Esophagus squamous epithelium (tissue), 5 donors: ENCODE measurements at places on chromosomes 1 and 21.

DNA sequence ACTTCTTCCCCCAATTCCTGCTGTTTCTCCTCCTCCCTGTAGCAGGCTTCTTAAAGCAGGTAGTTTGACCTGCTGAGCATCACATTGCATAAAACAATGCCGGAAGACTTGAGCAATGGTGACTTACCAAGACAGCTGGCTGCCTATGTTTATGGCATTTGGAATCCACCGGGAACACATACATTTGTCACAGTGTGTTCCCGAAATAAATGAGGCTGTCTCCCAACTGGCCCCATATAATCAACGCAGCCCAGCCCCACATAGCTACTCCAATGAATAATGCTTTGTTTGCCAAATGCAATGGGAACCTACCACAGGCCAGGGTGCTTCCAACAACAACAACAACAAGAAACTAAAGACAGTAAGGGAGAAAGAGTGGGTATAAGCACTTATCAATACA is 186.1 kb upstream of the MAP1LC3C start:
- no peak overlapping the region for H3K27ac ChIP-seq
- H3K4me3 ChIP-seq = no peak overlapping the region
- H3K36me3 ChIP-seq = no peaks in the 10 kb centered on the region

GRCh38 chr21:42155045-42155855 is 63.7 kb upstream of the ABCG1 start:
- no peak for DNase-seq
- H3K27me3 ChIP-seq = no peaks in the 10 kb centered on the region
- no peak overlapping the region for H3K4me3 ChIP-seq
- no peaks in the 10 kb centered on the region for H3K36me3 ChIP-seq
- no peaks in the 10 kb centered on the region for H3K4me1 ChIP-seq

GRCh38 chr1:21255284-21255942 is 34.9 kb downstream of the ECE1 start:
- peaks cover 15% of the 10 kb centered on the region for H3K36me3 ChIP-seq
- no peak overlapping the region for H3K27ac ChIP-seq
- H3K27me3 ChIP-seq = no peaks in the 10 kb centered on the region
- no peak overlapping the region for H3K4me3 ChIP-seq
- peak; percentile 35 for DNase-seq

DNA sequence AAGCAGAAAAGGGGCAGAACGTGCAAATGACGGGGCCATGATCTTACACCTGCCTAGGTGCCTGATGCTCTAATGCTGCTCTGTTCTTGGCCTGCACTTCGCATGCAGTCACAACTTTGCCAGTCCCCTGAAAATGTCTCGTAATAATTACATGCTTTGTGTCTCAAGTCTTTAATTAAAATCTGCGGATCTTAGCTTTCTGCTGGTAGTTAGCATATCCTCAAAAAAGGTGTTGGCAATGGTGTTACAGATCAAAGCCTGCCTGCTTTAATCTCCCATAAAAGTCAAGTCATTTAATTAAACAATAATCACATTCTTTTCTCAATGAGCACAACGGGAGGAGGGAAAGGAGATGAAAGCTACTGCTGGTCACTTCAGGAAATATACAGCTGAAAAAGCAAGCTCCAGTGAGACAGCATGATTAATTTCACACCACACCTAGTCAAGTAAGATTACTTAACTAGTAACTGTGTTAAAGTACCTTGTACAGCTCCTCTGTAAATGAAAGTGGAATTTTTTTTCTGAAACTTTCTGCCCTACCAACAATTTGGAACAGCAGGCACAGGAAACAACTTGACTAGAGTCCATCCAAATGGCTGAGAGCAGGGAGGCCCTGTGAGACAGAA is 45.8 kb downstream of the STX6 start:
- no peak overlapping the region for H3K27ac ChIP-seq
- H3K4me1 ChIP-seq = no peaks in the 10 kb centered on the region
- DNase-seq = no peak
- H3K36me3 ChIP-seq = peaks cover 9% of the 10 kb centered on the region

DNA sequence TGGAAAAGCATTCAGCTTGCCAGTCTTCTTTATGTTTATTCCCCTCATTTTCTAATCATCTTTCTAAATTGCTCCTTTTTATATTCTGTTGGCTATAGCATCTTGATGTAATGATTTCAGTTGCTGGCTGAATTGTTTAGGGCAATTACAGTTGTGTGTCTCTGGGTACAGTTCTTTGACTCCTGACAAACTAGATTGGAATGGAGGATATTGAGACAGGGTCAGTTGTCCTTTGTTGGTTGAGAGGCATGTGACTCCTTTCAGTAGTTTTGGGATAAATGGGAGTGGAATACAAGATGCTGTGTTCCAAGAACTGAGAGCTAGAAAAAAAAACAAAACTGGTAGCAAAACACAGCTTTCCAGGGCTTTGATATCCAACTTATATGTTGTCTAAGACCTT is 1.5 kb downstream of the CENPF start:
- no peak overlapping the region for H3K27ac ChIP-seq
- no peak for DNase-seq
- peaks cover 9% of the 10 kb centered on the region for H3K4me1 ChIP-seq
- H3K36me3 ChIP-seq = peaks cover 9% of the 10 kb centered on the region
- H3K4me3 ChIP-seq = peak overlapping the region; percentile 84
- H3K27me3 ChIP-seq = no peaks in the 10 kb centered on the region

DNA sequence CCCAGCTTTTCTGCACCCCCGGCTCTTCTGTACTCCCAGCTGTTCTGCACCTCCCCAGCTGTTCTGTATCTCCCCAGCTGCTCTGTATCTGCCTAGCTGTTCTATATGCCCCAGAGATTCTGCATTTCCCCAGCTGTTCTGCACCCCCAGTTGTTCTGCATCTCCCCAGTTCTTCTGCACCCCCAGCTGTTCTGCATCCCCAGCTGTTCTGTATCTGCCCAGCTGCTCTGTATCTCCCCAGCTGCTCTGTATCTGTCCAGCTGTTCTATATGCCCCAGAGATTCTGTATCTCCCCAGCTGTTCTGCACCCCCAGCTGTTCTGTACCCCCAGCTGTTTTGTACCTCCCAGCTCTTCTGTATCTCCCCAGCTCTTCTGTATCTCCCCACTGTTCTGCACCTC is 41.1 kb downstream of the UMODL1 start:
- H3K4me3 ChIP-seq = no peak overlapping the region
- H3K27me3 ChIP-seq = no peaks in the 10 kb centered on the region
- no peaks in the 10 kb centered on the region for H3K36me3 ChIP-seq
- peaks cover 27% of the 10 kb centered on the region for H3K4me1 ChIP-seq

GRCh38 chr1:232192781-232193450 is 437.0 kb downstream of the SIPA1L2 start:
- no peaks in the 10 kb centered on the region for H3K27me3 ChIP-seq
- no peaks in the 10 kb centered on the region for H3K4me1 ChIP-seq
- H3K27ac ChIP-seq = peak overlapping the region; percentile 54
- no peak for DNase-seq

DNA sequence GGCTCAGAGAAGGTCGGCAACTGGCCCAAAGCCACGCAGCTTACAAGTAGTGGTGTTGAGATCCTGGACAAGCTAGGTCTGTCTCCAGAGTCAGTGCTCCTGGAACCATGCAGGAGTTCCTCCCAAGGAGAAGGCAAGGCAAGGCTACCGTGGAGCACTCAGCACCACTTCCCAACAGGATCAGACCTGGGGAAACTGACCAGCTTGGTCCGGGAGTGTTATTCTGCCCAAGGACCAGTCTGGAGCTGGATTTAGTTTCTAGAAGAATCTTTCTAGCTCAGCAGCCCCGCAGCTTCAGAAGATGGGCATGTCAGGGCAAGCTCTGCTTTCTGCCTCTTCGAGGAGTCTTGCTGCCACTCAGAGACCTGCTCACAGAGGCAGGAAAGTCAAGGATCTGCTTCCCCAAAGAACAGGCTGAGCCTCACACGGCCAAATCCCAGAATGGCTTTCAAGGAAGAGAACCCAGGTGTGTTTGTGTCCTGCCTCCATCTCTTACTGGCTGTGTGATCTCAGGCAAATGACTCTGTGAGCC is 302.8 kb downstream of the MATN1 start:
- no peak for DNase-seq
- H3K36me3 ChIP-seq = no peaks in the 10 kb centered on the region
- no peaks in the 10 kb centered on the region for H3K27me3 ChIP-seq

- no peaks in the 10 kb centered on the region for H3K27me3 ChIP-seq
- H3K4me3 ChIP-seq = no peak overlapping the region
- no peak overlapping the region for H3K27ac ChIP-seq
- H3K36me3 ChIP-seq = no peaks in the 10 kb centered on the region
Measured at GRCh38 chr1:36792292-36792691, 242.0 kb downstream of the GRIK3 start.

- H3K36me3 ChIP-seq = no peaks in the 10 kb centered on the region
- H3K27ac ChIP-seq = no peak overlapping the region
- no peaks in the 10 kb centered on the region for H3K4me1 ChIP-seq
- H3K4me3 ChIP-seq = no peak overlapping the region
Measured at GRCh38 chr1:106325600-106325999, 730.9 kb upstream of the PRMT6 start.

GRCh38 chr1:114428083-114428754 is 82.8 kb downstream of the TRIM33 start:
- H3K36me3 ChIP-seq = no peaks in the 10 kb centered on the region
- H3K27me3 ChIP-seq = no peaks in the 10 kb centered on the region
- H3K4me1 ChIP-seq = no peaks in the 10 kb centered on the region
- no peak overlapping the region for H3K27ac ChIP-seq
- no peak for DNase-seq

DNA sequence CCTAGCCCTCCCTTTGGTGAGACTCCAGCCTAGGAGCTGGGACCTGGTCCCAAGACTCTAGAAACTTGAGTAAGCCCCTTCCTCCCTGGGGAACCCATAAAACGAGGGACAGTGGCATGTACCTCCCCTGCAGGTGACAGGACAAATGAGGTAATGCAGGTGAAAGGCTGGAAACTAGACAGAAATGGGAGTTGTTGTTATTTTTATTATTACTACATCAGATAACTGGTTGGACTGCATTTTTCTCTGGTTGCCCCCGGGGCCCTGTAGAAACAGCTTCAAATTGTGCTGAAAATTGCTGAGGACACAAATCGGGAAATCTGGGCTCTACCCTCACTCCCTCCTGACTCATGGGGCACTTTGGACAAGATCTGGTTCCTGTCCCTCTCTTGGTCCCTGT is 132.3 kb upstream of the WNT4 start:
- H3K4me1 ChIP-seq = peaks cover 32% of the 10 kb centered on the region
- H3K27ac ChIP-seq = no peak overlapping the region
- H3K4me3 ChIP-seq = no peak overlapping the region

DNA sequence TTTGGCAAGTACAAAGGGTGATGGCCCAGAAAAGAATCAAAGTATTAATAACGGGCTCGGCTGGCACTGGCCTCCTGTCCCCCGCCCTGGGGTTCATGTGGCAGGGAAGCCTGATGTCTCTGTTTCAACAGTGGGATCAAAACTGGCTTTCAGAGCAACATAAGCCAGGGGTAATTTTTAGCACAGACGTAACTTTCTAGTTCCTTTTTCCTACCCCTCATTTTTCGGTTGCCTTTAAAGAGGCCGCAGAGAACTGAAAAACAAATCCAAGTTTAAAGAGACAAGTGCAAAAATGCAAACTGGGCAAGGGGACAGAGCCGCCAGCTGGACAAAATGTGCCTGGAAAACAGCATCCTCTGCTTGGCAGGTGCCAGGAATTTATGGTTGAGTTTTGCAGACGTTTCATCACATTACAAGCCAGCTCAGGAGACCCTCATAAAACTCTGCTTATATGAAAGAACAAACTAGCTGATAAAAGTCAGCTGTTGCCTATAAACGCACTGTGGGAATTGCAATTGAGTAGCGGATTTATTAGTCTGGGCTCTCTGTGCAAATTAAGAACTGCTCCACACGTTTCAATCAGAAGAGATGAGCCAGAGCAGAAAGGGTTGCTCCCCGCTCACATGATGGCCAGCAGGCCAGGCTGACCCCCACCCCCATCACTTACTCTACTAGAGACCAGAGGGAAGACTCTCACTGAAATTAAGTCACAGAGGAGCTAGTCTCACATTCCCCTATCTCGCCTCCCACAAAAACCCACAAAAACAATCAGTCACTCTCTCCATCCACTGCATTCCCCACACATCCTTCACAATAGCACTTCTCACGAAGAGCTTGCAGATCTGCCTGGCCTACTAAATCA is 15.8 kb upstream of the CDCA8 start:
- peaks cover 7% of the 10 kb centered on the region for H3K4me1 ChIP-seq
- H3K36me3 ChIP-seq = peaks cover 18% of the 10 kb centered on the region
- no peaks in the 10 kb centered on the region for H3K27me3 ChIP-seq
- peak overlapping the region; percentile 30 for H3K27ac ChIP-seq
- DNase-seq = no peak

DNA sequence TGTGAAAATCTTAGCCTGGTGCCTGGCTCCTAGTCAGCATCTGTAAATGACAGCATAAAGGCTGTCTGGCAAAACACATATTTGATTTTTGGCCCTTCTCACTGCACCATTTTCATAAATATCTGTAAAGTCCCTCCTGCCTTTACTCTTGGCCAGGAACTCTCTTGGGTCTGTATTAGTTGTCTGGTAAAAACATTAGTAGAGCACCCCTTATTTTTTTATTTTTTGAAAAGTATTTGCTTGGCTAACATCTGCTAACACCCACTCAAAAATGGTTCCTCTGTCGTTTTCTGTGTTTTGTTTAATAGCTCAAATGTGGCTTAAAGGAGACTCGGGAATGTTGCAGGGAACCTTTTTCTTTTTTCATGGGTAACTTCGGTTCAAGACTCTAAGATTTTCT is 293.4 kb downstream of the HMCN1 start:
- H3K27me3 ChIP-seq = no peaks in the 10 kb centered on the region
- no peaks in the 10 kb centered on the region for H3K4me1 ChIP-seq
- H3K27ac ChIP-seq = no peak overlapping the region
- H3K4me3 ChIP-seq = no peak overlapping the region
- DNase-seq = no peak
- no peaks in the 10 kb centered on the region for H3K36me3 ChIP-seq

DNA sequence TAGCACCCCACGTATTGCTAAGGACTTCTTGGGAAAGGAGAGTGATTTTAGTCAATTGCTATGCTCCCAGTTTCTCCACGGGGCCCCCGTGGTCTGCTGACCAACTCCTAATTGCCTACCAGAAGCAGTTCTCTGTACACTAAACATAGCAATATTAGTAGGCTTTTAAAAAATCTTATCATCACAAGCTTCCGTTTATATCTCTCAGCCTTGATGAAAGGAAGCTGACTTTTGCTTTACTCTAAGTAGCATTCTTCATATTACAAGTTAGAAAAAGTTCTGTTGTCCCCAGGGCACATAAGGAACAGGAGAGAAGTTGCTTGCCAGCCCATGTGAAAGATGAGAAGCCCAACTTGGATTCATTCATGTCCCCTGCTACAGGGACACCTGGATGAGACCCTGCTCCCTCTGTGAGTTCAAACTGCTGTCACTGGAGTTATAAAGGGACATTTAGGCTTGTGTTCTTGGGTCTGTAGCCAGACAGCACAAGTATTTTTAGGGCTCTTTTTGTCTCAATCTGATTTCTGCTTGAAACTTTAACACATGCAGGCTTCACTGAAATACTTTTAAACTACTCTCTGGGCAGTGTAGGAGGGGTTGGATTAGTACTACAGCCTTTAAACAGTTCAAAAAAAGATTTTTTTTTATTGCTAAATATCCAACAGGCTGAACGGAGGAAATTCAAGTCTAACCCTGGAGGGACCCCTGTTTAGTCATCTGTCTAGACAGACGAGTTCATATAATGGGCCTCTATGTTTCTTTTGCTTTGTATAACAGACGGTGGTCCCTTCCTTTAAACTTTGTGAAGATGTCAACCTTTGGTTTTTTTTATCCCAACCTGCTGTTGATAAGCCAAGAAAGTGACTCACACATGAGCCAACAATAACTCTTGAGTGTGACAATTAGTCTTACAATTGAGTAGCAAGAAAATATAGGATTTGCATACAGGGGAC is 29.5 kb downstream of the TGFB2 start:
- no peak overlapping the region for H3K27ac ChIP-seq
- H3K27me3 ChIP-seq = no peaks in the 10 kb centered on the region
- no peaks in the 10 kb centered on the region for H3K4me1 ChIP-seq
- no peak overlapping the region for H3K4me3 ChIP-seq
